Heart left ventricle (tissue), 16 donors: ENCODE measurements at places on chromosomes 7 and 10.

DNA sequence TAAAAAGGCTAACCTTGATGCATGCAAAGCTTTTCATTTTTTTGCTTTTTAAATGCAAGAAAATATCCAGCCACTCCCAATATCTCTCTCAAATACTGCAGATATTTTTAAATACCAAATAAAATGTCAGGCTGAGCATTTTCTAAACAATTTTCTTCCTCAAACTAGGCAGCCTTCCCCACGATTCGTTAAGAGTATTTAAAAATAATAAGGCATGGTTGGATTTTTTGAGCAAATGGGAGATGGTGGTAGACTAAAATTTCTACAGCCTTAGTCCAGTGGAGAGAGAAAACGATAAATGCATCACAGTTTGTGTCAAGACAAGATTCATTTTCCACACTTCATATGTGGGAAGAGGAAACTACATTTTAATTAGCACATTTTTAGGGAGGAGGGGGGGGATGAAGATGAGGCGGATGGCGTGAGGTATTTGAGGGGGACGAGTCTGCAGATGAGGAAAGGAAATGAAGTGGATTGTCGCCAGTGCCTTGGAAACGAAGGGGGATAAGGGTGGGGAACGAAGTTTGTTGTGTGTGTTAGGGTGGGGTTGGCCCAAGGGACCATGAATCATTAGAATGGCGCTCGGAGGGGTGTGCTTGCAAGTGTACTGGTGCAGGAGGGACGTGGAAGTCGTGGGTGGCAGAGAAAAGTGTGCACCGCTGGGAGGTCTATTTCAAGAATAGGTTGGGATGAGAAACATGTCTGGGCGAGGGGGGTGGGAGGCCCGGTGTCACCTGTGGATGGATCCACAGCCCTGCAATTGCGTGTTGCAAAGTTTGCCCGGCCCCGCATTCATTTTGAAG is 1.2 kb upstream of the ADD3 start:
- DNase-seq, result peak; percentile 68

GRCh38 chr7:96212474-96212873 is 109.4 kb downstream of the SLC25A13 start:
- no peak for DNase-seq

GRCh38 chr10:29252811-29253689 is 35.8 kb upstream of the LYZL1 start:
- DNase-seq, result peak; percentile 29

DNA sequence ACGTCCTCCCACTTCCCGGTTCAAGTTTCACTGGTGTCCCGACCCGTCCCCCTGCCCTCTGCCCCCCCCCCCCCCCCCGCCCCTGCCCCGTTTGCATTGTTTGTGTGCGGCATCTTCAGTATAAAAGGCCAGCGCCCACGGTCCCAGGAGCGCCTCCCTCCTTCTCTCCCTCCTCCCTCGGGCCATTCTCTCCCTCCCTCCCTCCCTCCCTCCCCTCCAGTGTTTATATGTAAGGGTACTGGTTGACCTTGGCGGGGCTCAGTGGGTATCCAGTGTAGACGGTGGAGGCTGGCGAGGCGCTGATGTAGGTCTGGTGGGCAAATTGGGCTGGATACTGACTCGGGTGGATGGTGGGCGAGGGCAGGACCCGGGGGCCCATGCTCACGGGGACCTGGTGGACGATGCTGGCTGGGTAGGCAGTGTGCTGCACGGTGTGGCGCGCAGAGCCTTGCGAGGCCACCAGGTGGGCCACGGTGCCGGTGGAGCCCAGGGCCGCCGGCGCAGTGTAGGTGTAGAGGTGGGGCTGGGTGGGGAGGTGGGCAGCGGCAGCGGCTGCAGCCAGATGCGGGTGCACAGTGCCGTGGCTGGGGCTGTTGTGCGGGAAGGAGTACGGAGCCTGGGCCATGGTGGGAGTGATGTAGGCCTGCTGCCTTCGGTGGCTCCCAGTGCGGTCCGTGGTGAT is 49.4 kb downstream of the CLEC2L start:
- DNase-seq, result no peak

- DNase-seq, result no peak
Observed at GRCh38 chr10:43965033-43965917, 316.6 kb upstream of the ZNF32 start.

DNA sequence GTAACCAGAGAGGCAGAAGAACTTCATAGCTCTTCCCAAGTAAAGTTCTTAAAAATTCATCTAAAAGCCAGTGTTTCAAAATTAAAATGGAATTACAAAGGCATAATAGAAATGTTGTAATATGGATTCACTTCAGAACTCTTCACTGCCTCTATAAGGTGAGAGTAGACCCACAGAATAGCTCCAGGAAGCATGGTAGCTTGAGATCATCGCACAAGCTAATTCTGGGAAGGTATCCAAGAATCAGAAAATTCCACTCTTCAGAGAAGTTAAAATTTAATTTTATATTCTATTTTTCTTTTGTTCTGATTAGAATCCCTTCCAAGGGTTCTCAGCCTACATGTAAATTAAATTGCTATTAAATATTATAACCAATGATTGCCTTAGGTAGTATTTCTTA is 1.5 kb upstream of the DHX32 start:
- no peak for DNase-seq

DNA sequence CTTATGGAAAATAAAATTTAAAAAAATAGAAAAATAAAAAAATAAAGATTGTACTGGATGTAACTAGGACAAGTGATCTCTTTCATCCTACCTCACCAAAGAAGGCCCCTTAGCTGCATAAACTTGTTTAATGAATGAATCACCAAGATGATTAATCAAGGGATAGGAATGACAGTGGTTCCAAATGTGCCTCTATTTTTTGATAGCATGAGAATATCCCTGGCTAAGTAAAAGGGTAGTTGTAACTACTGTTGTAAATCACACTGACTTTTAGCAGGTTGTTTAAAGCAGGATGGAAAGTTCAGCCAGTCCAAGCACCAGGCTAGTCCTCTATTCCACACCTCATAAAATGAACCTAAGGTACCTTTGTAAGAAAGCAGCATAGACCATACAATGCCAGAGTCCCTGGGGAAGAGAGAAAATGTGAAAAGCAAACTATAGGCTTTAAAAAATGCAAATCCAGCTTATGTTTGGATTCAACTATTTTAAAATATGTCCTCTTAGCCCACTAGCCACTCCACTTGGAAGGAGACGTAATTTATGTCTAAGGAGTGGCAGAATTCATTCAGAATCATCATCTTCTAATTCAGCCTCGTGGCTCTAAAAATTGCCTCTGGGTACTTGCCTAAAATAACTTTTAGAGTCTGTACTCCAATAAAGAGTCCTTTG is 126.8 kb downstream of the SKIDA1 start:
- no peak for DNase-seq
